ENCODE measurements at places on chromosomes 2 and 18.

DNA sequence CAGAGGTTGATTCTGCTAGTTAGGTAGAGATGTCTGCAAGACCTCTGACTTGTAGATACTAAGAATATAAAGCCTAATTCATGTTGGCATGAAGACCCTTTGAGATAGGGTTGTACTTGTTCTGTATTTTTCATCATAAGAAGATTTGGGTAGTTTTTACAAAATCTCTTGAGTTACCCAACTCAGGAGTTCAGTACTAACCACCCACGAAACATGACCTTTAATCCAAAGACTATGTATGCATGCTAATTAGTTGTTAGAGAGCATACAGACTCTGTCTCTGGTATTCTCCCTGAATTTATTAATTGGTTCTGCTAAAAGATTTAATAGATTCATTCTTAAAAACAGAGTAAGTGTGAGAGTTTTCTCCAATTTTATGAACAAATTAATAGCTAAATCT is 16.9 kb downstream of the PECR start:
- DNase-seq: no peak

DNA sequence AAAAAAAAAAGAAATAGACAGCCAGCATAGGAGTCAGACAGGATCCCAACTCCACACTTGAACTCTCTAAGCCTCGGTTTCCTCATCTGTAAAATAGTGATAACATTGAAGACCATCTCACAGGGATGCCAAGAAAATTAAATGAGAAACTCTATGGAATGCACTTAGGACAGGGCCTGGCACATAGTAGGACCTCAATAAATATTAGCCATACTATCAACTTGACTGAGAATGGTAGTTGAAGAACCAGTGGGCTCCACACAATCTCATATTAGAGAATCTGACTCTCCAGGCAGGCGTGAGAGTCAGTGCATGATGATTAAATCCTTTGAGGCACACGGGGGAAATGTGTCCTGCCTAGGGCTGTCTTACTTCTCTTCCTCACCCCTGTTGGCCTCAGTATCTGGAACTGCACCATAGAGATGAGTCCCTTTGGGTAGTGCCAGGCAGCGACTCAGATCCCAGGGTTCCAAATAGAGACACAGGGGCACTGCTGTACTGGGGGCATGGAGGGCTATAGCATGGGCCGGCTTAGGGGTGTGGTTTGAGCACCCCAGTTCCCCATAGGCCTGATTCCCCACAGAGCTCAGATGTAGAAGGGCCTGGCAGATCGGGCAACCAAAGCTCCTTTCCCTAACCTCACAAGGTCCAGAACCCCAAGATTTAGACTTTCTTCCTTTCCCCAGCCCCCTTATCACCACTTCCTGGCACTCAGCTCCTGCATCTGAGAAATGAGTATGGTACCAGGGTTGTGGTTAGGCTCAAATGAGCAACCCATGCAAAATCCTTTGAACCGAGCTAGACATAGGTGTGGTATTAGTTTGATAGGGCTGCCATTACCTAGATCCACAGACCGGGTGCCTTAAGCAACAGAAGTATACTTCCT is 51.3 kb upstream of the CAB39 start:
- no peak for DNase-seq

DNA sequence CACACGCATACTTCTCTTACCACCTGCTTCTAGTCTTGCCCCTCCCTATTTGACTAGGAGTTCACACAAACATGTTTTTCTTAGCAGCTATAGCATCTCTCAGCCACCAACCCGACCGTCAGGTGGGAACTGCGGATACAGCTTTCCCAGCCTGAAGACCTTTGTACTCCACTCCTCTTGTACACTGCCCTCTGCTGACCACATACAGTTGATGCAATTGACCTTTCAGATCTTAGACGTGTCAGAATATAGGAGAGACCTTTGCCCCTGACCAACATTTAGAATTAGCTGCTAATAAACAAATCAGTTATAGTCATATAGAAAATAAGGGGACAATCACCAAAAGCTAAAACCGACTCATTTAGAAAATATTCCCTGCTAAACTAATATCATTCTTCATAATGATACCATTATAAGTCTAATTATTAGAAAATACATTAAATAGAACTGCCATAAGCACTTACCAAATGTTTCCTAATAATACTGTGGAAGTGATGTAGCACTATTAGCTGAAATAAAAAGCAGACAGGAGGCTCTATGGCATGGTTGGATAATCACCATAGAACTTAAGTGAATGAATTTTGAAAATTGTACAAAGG is 208.4 kb downstream of the RAD51AP2 start:
- peak; percentile 52 for DNase-seq

GRCh38 chr18:48351216-48352050 is 57.8 kb downstream of the ZBTB7C start:
- DNase-seq: no peak

- peak; percentile 16 for DNase-seq
Measured at GRCh38 chr2:74186038-74186437, 7.4 kb upstream of the MOB1A start.

GRCh38 chr18:26745288-26746181 is 120.0 kb downstream of the AQP4 start:
- no peak for DNase-seq

DNA sequence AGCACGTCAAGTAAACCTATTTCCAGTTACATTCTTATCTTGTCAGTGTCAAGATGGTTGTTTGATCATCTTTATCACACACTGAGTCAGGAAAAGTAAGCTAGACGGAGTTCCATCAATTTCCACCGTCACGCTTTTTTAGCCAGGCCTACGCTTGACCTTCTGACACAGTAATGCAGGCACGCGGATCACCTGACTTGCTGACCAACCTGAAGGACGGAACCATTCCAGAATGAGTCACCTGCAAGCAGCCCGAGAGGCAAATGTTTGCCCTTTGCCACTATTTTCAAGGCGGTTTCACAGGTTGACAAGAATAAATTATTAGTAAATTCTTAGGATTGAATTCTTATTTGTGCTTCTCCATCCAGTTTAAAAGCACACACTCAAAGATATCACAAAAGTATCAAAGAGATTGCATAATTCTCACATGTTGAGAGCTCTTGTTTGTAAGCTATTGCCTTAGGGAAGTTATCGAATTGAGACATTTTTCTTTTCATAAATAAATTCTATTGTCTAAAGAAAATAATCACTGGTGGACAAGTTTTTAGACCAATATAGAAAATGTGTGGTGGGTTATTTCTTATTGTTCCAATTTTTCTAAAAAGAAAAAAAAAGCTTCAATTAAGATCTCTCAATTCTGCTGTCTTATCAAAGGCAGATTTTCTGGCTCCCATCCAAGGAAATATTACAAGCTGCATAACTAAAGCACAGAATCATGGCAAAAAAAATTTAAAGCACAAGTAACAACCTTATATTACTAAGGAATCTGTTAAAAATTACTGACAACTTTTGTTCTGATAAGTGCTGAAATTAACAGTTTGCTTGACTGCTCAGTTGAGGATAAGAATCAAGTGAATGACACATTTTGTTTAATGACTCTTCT is 31.9 kb downstream of the UXS1 start:
- DNase-seq: no peak

DNA sequence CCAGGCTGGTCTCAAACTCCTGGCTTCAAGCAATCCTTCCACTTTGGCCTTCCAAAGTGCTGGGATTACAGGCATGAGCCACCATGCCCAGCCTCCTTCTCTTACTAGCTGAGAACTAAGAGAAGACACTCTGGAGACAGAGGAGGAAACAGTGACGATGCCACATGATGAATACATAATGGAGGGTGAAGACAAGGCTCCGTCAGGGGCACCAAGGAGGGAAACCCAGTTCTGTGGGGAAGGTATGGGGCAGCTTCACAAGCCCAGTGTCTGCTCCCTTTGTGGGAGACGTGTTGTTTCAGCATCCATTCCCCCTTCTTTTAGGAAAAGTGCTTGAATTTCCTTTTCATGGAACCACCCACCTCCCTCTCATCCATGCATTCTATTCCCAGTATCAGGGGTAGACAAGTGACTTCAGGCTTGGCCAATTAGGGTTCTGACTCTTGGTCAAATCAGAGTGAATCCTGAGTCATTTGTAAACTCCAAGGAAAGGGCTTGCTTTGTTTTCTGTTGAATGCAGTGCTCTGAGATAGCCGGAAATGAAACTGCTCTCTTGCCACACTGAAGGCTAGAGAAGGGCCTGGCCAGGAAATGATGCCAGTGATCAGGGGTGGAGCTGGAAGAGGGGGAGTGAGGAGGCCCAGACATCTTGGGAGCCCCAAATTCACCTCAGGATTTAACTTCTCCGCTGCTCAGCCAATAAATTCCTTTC is 23.7 kb downstream of the TMEM127 start:
- DNase-seq: peak; percentile 74
